Stimulated activated CD4-positive, alpha-beta T cell treated with anti-CD3 and anti-CD28 coated beads, Interleukin-4, amount 100 ng/mL, for 24 hours (primary cell): ENCODE measurements at places on chromosomes 1 and 21.

DNA sequence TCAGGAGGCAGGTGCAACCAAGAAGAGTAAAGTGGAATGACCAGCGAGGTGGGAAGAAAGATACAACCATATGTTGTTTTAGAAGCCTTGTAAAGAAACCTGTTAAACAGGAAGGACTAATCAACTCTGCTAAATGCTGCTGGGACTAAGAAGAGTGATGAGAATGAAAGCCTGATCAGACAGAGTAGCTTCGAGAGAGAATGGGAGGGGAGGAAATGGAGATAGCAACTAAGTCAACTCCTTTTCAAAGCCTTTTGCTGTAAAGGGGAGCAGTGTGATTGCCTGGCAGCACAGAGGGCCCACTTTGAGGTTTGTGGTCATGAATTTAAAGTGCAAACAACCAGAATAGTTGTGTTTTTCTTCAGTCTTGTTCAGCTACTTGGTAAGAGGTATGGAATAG lies 31.4 kb downstream of the SLC30A7 start:
- DNase-seq = peak; percentile 21

- no peak for DNase-seq
These were observed 123.7 kb downstream of the TOMM20 start for GRCh38 chr1:235004840-235005391.

- DNase-seq = no peak
These were observed 148.0 kb upstream of the C1orf174 start for GRCh38 chr1:4048076-4048475.

- no peak for DNase-seq
These were observed 4.4 kb upstream of the ADAMTS1 start for GRCh38 chr21:26849428-26850115.

DNA sequence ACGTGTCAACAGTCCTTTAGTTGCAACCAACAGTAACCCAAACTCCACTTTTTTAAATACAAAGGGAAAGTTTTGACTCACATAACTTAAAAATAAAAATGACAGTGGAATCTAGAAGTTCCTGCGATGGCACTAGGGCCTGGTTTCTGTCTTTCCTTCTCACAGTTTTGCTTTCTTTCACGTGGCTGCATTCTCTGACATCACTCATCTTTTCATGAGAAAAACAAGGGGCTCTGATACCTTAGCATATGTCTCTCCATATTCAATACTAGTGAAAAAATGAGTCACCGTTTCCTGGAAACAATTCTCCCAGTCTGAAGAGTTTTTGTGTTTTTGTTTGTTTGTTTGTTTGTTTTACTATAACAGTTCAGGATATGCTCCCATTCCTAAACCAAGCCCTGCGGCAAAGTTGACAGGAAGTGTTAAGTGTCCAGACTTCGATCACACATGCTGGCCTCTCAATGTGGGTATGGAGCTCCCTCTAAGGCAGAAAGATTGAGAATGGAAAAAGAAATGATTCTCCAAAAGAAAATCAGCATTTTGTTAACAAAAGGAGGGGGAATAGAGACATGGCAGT lies 483.3 kb downstream of the TTLL7 start:
- DNase-seq = peak; percentile 5

GRCh38 chr1:117098287-117098890 lies 23.2 kb downstream of the TRIM45 start:
- DNase-seq = no peak

- peak; percentile 92 for DNase-seq
These were observed at the start of gene CTH for GRCh38 chr1:70410604-70411359. TSS of gene CTH (plus strand) at chr1:70411268. CDS start at chr1:70411416, 148 bp downstream.

DNA sequence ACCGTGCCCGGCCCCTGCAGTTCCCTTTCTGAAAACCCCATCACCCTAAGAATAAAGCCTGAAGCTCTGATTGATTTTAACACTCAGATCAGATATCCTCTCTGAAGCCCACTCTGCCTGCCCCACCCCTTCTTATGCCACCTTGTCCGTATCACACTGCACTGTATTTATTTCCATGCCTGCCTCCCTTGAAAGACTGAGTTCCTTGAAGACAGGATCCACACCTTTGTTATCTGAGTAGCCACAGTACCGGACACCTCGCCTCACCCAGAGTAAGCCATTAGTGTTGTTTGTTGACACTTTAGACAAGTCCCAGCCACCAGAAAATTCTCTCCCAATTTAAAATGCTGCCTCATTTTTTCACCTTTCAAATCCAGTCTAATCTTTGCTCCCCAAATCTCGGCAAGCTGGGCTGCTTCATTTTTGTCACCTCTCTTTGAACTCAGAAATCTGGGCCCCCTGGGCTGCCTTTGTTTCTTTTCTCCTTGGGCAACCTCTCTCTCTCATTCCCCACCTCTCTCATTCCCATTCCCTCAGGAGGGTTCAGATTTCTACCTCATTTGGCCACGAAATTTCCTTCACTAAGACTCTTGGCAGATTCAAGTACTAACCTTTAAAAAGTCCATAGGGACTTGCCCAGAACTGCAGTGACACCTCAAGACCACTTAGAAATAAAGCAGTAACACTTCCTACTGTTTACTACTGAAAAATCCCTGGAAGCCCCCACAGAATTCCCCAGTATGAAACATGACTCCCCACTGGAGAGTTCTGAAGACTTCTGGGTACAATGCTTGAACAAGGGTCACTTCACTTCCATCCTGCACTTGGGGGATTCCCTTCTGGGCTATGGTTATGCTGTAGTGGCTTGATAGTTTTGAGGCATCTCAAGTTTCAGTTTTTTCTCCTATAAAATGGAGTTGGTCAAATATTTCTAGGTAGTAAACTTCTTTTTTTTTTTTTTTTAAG lies 8.7 kb upstream of the PPP1R15B start:
- no peak for DNase-seq
